ENCODE measurements at places on chromosomes 5 and 9.

DNA sequence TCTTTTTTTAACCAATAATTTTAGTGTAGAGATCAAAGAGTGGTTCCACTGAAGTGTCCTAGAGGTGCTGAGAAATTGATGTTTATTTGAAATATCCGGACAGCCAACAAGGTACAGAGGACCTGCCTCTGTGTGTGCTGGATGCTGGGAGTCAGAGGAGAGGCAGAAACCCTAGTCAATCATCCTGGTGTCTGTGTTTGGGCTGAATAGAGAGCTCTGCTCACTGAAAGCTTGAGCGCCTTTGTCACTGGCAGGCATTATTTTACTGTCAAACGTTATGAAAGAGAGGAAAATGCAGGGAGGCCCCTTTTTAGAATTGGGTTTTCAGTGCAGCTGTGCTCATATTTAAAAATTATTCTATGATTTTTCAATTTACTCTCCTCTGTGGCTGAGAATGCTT lies 480.3 kb upstream of the TYRP1 start:
- DNase-seq = no peak

- no peak for DNase-seq
Observed at GRCh38 chr5:149271195-149271715, 404 bp upstream of the AFAP1L1 start.

GRCh38 chr9:21754741-21755140 lies 47.7 kb upstream of the MTAP start:
- DNase-seq = no peak

DNA sequence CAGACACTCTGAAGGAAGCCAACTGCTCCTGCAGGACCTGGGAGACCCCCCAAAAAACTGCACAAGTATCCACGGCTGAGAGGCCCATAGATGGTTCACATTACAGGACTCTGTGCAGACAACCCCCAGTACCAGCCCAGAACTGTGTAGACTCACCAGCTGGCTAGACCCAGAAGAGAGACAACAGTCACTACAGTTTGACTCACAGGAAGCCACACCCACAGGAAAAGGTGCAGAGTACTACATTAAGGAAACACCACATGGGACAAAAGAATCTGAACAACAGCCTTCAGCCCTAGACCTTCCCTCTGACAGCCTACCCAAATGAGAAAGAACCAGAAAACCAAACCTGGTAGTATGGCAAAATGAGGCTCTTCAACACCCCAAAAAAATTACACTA lies 281.2 kb upstream of the RGMB start:
- no peak for DNase-seq

DNA sequence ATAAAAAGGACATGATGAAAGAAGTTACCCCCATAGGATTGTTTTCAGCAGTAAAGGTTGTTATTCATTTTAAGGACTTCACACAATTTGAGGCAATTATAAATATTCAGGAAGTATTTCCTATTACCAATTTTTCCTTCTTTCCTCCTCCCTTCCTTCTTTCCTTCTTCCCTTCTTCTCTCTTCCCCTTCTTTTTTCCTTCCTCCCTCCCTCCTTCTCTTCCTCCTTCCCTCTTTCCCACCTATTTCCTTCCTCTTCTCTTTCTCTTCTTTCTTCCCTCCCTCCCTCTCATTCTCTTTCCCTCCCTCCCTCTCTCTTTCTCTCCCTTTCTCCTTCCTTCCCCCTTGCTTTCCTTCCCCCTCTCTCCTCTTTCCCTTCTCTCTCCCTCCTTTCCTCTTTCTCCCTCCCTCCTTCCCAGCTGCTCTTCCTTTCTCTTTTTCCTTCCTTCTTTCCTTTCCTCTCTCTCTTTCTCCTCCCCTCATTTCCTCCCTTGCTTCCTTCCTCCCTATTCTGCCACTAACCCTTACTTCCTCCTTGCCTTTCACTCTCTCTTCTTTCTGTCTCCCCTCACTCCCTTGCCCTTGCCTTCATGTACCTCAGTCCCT lies 105.1 kb downstream of the ADRB2 start:
- DNase-seq = no peak

DNA sequence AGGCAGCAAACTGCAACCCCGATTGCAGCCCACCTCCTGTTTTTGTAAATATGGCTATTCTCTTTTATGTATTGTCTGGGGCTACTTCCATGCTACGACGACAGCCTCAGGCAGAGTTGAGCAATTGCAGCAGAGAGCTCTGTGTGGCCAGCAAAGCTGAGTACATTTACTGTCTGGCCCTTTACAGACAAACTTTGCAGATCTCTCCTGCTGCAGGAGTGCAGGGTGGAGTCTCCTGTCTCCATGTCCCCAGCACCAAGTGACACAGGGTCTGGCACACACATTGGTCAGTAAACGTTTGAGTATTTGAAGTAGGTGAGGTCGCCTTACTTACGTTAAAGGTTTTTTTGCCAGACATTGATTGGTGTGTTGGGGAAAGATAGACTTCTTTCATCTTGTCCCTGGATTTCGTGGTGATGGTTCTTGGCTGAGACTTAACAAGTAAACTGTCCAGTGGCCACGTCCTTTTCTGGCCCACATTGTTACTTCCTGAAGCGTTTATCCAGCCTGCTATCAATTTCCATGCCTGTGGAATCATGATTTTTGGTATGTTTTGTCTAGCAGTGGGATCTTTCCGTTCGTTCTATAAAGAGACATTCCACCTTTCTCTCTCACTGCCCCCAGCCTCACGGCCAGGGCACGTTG lies 27.2 kb downstream of the PRRC2B start:
- DNase-seq = no peak

DNA sequence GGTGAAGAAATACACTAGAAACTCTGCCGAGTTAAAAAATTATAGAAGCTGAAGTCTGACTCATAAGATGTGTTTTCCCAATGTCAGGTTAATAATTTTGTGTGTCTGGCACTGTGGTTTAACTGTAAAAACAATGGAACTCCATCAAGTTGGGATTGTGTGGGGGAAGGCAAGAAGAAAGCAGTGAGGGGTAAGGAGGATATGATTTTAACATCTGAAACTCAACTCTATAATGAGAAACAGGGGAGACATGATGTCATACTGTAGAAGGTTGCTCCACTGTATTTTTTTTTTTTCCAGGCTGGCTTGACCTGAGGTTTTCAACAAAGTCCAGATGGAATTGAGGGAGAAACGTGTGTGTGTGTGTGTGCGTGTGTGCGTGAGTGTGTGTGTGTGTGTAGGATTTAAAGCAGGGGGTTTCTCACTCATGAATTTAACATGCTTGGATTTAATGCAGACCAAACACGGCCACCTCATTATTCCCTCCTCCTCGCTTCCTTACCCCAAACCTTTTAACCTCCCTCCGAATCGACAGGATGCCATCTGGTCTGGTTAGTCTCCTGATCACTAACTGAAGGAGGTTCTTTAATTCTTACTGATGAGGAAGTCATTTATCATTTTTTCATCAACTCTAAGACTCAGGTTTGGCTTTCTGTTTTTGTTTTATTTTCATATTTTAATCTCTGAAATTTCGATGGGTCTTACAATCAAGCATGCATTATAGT lies 140.2 kb upstream of the LPAR1 start:
- no peak for DNase-seq

DNA sequence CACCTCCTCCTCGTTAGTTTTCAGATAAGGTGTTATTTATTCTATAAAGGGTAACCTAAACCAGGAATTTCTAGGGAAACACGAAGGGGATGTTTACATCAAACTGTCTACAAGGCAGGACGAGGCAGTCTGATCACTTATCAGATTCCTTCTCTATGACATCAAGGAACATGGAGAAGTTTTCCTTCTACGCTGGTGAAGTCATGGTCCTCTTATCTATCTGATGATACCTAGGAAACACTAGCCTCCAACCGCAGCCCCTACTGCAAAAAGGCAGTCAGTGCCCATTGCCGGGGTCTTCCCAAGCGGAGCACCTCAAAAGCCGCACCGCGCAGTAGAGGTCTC lies 1.5 kb downstream of the MPDZ start:
- no peak for DNase-seq

- DNase-seq = no peak
Observed at GRCh38 chr9:121268851-121269641, 1.1 kb downstream of the GSN start.

DNA sequence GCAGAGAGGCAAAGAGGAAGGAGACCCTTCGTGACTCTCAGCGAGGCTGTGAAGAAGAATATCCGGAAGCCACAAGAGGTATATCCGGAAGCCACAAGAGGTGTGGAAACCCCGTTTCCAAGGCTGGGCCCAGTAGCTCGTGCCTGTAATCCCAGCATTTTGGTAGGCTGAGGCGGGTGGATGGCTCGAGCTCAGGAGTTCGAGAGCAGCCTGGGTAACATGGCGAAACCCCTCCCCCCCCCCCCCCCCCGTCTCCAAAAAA lies 612 bp upstream of the BBLN start:
- no peak for DNase-seq

DNA sequence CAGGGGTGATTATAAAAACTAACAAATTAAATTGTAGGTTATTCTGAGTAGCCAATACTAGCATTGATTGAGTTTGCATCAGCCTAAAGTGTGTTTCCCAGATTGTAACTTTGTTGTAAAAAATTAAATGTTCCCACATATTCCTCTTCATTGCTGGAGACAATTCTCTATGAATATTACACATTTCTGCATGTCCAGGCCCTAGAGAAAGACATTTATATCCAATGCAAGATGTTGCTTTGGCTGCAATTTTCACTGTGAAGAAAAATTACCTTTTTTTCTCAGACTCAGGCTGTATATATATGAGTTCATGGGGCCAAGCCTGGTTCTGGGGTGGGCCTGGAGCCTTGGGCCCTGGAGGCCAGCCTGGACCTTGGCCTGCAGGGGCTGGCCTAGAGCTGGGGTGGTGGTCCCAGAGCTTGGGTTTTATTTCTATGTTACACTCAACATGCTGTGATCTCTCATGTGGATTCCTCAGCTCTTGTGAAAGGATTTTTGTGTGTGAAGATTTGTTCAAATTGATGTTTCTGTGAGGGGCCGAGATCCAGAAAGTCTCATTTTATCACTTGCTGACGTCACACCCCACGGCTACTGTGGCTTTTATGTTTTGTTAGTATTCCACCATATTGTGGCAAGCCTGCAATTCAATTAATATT lies 232.5 kb downstream of the SPATA31A1 start:
- DNase-seq = no peak

- DNase-seq = no peak
Observed at GRCh38 chr9:127417131-127418036, 6.8 kb upstream of the ZNF79 start.

DNA sequence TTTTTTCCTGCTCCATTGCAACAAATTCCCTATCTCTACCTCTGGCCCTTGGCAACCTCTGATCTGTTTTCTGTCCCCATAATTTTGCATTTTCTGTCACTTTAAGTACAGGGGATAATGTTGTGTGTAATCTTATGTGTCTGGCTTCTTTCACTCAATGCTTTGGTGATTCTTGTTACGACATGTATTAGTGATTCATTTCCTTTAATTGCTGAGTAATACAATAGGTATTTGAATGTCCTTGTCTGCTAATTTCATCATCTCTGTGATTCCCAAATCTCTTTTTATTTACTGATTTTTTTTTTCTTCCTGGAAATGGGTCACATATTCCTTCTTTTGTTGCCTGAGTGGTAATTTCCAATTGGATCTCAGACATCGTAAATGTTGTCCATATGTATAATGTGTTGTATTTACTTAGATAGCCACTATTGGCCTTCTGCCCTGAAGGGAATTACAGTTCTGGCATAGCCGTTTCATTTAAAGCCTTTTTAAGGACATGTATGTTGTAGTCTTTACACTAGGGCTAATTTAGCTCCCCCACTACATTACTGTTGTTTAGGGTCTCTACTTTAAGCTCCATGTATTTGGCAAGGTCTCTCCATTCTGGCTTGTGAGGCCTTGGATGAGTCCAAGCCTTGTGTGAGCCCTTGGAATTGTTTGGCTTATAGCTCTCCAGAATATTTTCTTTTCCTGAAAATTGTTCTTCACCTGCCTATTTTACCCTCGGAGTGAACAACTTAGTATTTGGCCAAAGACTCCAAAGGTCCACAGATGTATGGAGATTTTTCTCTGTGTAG lies 683.8 kb downstream of the LRRC70 start:
- no peak for DNase-seq

Data from NCI-H2107 (cell line).